Stimulated activated CD8-positive, alpha-beta memory T cell treated with anti-CD3 and anti-CD28 coated beads, Interleukin-15, amount 100 ng/mL, for 1 hour (primary cell): ENCODE measurements at places on chromosomes 6 and 20.
A peak's percentile ranks its signal among the peaks of the same experiment; 100 is the strongest.

DNA sequence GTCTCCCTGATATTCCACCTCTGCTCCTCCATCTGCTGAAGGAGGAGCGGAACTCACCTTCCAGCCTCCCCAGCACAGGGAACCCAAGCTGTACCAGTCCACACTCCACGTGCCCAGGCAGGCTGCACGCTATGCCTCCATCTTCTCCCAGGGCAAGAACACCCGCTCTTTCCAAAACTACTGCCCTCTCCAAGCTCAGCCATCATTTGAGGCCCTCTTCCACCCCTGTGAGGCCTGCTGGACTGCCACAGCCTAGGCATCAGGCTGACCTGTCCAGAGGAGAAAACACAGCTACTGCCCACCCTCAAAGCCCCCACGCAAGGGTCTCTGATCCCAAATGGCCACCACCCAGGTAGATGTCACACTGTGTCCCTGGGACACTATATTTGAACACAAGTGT lies 99.9 kb downstream of the PRND start:
- DNase-seq = no peak

GRCh38 chr6:31691564-31692108 lies 10.8 kb upstream of the LY6G5C start:
- DNase-seq = no peak

DNA sequence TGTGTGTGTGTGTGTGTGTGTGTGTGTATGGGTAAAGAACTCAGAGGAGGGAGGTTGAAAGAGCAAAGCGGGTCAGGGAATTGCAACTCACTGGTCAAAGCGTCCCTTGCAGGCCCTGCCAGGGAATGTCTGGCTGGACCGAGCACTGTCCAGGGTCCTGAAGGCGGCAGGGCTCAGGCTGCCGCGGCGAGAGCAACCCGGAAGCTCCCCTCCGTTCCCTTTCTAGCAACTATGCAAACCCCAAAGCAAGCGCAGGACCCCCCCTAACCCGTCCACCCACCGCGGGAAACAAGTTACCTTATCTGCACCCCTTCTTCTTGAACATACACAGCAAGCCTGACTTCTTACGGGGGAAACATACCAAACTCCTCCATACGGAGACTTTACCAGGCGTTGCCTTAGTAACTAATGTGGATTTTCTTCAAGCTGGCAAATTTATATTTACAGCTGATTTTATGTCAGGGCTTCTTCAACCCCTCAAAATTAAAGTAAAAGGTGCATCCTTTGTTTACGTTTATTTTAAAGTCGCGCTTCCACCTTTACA lies 538 bp upstream of the GRM1 start:
- peak; percentile 6 for DNase-seq

- DNase-seq = peak; percentile 78
Observed at GRCh38 chr6:28863604-28864325, 60.0 kb downstream of the TRIM27 start.

DNA sequence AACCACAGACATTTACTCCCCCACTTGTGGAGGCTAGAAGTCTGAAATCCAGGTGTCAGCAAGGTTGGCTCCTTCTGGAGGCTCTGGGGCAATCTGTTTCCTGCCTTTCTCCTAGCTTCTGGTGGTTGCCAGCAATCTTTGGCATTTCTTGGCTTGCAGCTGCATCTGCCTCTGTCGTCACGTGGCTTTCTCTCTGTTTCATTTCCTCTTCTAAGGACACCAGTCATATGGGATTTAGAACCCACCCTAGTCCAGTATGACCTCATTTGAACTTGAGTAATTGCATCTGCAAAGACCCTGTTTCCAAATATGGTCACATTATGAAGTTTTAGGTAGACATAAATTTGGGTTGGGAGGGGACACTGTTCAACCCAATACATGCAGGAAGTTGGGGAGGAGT lies 56.2 kb upstream of the EPB41L1 start:
- no peak for DNase-seq

DNA sequence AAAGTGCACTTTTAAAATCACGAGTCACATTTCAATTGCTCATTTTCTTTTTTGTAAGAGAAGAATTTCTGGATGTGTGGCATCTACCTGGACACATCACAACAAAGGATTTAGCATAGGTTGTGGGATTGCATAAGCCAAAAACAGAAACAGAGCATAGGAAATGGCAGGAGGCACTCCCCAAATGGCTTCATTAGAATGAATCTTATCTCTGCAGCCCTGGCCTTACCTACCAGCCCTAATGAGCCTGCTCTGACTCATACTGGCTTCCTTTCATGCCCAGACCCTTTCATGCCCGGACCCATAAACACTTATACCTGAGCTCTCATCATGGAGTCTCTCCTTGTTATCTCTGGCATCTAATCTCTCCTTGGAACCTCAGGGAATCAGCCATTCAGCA lies 23.9 kb upstream of the SPTLC3 start:
- no peak for DNase-seq

GRCh38 chr20:58618351-58619076 lies 32.6 kb upstream of the STX16 start:
- DNase-seq = no peak

DNA sequence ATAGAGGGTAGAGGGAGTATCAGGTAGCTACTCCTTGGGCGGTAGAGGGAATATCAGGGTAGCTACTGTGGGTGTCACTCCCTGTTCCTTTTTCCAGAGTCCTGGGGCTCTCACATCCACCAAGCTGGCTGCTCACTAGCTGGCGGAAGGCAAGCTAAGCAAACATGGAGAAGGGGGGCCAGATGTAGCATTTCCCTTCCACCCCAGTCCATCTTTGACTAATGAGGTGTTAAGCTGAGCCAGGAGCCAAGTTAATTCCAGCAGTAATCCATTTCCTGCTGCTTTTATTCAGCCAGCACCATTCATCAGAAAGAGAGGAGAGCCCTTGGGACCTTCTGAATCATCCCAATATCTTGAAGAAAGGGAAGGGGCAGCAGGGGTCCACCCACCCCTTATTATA lies 330.0 kb downstream of the ZFAND3 start:
- DNase-seq = no peak

GRCh38 chr20:45998761-45999160 lies 9.9 kb upstream of the MMP9 start:
- no peak for DNase-seq

GRCh38 chr6:20172842-20173456 lies 39.3 kb downstream of the MBOAT1 start:
- DNase-seq = no peak

GRCh38 chr6:134619789-134620188 lies 301.9 kb upstream of the SGK1 start:
- no peak for DNase-seq

GRCh38 chr6:80179695-80180094 lies 73.2 kb downstream of the BCKDHB start:
- DNase-seq = no peak

GRCh38 chr6:139407718-139408222 lies 33.3 kb upstream of the CITED2 start:
- DNase-seq = no peak

DNA sequence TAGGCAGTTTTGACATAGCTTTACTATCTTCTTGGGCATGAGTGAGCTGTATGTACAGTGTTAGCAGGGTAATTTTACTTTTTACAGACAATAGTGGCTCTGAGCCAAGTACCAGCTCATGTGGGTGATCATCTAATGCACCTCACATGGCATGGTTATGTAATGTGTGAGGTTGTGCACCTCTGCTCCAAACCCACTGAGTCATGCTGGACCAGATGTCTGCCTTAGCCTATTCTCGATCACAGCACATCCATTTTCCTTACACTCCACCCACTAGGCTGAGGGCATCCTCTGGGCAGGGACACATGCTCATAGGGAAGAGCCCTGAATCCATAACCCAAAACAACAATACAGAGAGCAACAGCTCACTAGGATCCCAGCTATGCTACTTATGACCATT lies 71.6 kb upstream of the FBXL4 start:
- no peak for DNase-seq

DNA sequence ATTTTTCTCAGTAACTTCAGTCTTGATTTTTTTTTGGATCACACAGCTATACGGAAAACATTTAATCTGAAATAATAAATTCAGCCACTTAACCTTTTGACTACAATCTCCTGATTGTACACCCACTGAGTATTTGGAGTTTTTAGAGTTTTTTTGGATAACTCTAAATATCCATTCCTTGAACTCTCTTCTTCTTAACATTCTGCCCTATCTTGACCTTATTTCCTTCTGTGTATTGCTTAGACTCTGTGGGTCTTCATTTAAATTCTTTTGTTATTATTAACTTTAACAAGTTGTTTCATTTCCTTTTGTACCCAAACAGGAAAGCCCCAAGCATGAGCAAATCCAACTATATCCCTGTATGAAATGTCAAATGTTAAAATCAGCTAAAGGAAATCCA lies 170.2 kb upstream of the PTCHD4 start:
- no peak for DNase-seq

DNA sequence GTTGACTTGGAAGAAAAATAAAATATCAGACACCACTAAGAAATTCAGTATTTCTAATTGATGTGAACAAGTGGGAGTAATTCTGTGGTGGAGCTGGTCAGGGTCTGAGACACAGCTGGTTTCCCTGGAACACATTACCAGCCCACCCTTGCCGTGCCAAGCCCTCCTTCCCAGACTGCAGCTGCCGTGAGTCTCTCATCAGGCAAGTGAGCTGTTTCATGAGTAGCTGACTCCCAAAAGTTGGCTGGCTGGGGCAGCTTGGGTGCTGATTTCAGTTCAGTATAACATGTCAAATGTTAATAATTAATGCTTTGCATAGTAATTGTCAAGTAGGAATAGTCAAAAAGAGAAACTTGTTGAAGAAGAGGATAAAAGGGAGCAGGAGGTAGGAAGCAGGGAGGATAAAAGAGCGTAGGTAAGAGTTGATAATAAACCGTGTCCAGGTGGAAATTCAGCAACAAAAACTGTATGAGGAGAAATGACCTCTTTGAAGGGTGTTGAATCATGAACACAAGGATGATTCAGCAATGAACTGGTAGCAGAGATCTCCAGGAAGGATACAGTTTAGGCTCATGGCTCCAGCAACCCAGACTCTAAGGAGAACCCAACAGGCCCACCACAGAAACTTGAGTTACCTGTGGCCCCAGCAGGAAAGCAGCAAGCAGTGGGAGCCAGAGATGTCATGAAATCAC lies 110.9 kb upstream of the SSTR4 start:
- DNase-seq = no peak

DNA sequence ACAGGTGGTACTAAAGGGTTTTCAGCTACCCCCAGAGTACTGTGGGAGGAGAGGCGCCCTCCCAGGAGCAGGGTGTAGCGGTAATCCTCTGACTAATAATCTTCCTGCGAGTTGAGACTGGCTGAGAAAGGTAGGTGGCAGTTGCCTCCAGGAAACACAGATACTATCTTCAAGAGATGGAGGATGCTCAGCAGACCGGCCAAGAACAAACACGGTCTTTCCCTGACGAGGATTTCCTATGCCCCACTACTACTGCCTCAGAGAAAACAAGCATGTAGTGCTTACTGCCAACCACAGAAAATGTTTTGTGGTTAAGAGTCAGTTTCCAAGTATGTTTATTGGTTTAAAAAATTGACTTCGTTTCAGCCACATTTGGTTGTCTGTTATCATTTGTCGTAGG lies 26.8 kb downstream of the C6orf89 start:
- peak; percentile 35 for DNase-seq

- DNase-seq = no peak
Observed at GRCh38 chr20:60897976-60898375, 354.1 kb upstream of the CDH4 start.

DNA sequence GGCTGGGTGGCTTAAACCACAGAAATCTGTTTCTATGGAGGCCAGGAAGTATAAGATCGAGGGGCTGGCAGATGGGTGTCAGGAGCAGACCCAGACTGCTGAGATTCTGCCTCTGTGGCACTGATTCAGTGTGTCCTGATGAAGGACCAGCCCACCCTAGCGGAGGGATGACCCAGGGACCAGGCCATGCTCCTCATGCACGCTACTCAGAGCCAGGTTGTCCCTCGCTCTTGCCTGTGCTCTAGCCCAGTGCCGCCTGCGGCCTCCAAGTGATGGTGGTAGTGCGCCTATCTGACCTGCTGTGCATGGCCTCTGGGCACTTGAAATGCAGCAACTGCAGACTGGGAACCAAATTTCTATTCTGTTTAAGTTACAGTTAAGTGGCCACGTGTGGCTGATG lies 13.1 kb upstream of the APMAP start:
- no peak for DNase-seq

GRCh38 chr6:160931378-160932310 lies 59.9 kb upstream of the MAP3K4 start:
- DNase-seq = no peak

DNA sequence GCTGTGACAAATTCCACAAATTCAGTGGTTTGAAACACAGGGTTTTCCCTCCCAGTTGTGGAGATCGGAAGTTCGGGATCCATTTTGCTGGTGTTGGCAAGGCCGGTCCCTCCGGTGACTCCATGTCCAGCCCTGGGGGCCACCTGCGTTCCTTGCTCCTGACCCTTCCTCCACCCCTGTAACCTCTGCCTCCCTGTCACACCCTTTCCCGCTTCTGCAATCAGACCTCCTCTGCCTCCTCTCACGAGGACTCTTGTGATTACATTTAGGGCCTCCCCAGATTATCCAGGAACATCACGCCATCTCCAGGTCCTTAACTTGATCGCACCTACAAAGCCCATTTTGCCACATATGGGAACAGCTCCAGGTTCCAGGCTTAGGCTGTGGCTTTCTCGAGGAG lies 12.5 kb downstream of the RPS6KA2 start:
- DNase-seq = no peak

- DNase-seq = peak; percentile 2
Observed at GRCh38 chr6:33787954-33788693, 806 bp downstream of the LEMD2 start.

DNA sequence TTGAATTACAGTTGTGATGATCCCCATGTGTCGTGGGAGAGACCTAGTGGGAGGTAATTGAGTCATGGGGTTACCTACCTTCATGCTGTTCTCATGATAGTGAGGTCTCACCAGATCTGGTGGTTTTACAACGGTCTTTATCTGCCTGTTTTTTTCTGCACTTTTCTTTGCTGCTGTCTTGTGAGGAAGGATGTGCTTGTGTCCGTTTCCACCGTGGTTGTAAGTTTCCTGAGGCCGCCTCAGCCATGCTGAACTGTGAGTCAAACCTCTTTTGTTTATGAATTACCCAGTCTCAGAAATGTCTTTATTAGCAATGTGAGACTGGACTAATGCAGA lies 6.5 kb upstream of the RANBP9 start:
- DNase-seq = no peak

GRCh38 chr6:57283106-57283505 lies 34.3 kb upstream of the PRIM2 start:
- DNase-seq = no peak
